ENCODE measurements at places on chromosomes 11 and 22.

DNA sequence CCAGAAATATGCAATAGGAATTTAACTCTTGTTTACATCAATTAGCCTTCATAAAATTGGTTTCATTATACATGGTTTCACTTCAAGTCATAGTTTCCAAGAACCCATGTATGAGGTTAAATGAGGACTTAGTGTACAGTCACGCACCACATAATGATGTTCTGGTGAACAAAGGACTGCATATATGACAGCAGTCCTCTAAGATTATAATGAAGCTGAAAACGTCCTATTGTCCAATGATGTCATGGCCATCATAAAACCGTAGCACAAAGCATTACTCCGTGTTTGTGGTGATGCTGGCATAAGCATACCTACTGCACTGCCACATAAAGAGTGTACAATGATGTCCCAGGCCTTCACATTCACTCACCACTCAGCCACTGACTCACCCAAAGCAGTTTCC lies 31.1 kb downstream of the SMCO4 start:
- no peak for DNase-seq

DNA sequence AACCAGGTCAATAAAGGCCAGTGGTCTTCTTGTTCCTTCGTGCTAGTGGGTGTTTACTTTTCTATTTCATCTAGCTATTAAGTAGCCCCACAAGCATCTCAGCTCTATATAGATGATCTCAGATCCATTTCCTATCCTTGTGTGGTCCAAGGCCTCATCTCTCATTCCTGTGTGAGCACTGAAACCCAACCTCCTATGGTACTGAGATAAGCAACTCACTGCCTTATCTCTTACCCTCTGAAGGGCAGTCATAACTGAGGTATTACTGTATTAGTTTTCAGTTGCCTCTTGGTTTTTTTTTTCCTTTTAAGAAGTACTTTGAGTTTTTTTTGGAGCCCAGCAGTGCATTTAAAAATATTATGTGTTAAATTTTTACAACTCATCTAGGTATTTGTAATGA lies 28.3 kb downstream of the ACER3 start:
- DNase-seq = peak; percentile 71

DNA sequence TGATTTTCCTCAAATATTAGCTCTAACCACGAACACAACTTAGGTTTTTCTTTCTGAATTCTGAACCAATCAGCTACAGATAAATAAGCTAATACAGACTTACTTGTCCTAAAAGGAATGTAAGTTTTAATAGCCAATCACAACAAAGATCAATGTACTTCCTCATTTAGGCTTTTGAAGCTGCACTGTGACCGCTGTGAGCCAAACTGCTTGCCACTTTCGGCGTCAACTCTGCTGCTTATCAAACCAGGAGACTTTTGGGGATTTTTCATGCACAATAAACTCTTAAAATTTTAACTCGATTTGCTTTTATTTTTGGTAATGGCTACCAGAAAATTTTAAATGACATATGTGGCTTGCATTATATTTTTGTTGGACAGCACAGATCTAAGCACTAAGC lies 92.5 kb downstream of the TMPRSS5 start:
- DNase-seq = no peak

DNA sequence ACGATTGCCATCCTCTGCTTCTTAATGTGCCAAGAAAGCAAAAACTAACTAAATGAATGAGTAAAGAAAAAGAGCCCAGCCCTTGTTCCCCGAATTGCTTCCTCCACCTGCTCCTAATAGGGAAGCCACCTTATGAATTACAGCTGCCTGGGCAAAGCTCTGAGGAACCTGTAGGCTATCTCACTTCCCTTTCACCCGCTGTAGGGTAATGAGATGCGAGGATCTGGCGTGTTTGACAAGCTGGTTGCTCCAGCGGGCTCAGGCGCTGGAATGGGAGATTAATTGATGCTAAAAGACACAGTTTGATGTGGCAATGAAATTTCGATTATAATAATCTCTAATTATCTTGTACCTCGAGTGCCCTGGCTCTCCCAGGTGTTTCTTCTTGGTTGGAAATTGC lies 256.4 kb downstream of the NTM start:
- DNase-seq = no peak

- peak; percentile 15 for DNase-seq
Observed at GRCh38 chr11:70155386-70155785, 47.7 kb upstream of the FADD start.

- no peak for DNase-seq
Observed at GRCh38 chr11:115480611-115481010, 23.6 kb downstream of the CADM1 start.

DNA sequence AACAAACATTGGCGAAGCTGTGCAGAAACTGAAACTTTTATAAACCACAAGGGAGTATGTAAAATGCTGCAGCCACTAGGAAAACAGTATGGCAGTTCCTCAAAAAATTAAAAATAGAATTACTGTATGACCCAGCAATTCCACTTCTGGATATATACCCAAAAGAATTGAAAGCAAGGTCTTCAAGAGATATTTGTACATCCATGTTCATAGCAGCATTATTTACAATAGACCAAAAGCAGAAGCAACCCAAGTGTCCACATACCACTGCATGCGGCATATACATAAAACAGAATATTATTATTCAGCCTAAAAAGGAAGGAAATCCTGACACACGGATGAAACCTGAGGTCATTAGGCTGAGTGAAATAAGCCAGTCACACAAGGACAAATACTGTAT lies 85.8 kb downstream of the RELT start:
- DNase-seq = no peak

DNA sequence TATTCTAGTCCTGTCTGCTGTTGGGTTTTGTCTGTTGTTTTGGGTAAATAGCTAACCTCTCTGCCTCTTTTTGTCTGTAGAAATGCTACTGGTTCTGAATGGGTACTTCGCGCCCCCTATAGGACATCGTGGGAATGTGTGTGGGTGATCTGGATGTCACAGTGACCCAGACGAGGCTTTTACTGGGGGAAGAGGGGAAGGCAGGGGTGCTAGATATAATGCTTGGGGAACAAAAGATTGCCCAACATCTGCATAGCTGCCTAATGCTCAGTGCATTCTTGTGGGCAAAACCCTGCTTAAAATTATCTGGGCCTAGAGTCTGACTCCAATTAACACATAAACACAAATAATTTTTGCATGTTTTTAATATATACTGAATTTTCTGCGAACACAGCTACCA lies 57.7 kb downstream of the BMAL1 start:
- DNase-seq = peak; percentile 57

- DNase-seq = no peak
Observed at GRCh38 chr11:19702620-19703019, 10.0 kb upstream of the NAV2 start.

DNA sequence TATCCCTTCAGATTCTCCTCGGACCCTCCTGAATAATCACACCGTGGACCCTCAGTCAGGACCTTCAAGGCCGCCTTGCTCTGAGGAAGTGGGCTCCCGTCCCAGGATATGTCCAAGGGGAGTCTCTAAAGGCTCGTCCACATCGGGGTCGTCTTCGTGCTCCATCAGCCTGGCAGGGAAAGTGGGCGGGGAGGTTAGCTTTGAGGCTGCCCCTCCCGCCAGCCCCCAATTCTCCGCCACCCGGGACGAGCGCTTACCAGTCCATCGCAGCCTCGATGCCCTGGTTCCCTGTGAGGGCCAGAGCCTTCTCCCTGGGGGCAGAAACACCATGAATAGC lies 472 bp downstream of the UBXN1 start:
- DNase-seq = no peak

GRCh38 chr22:45970705-45971407 lies 6.1 kb downstream of the WNT7B start:
- DNase-seq = peak; percentile 72

DNA sequence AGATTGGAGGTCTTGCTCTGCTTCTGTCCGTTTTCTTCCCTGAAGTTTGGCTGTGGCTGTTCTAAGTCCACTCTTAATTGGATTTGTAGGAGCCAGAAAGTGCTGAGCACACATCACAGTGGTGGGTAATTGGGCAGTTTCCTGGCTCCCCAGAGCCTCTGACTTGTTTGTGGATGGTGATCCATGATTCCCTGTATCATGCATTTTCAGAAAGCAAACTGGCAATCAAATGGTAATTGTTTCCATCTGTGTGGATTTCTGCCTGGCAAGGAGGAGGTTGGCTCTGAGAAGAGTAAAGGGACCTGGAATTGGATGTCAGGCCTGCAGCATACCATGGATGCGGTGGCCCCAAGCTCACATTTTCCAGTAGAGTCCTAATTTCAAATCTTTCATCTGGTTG lies 49.5 kb downstream of the PPFIBP2 start:
- DNase-seq = no peak

DNA sequence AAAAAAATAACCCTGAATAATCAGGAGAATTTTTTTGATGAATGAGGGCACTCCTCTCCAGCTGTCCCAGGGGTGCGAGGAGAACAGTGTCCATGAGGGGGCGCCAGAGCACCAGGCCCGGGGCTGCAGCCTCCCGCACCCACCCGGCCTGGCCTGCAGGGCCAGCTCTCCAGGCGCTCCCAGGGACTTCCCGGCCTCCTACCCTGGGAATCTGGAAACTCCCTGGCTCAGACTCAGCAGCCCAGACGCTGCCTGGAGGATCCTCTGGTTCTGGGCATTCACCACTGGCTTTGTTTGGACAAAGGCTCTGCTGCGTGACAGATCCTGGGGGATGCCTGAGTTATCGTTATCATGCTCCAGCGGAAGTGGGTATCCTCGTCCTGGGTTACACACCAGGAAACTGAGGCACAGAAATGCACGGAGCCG lies 31.0 kb downstream of the MCM5 start:
- peak; percentile 82 for DNase-seq

DNA sequence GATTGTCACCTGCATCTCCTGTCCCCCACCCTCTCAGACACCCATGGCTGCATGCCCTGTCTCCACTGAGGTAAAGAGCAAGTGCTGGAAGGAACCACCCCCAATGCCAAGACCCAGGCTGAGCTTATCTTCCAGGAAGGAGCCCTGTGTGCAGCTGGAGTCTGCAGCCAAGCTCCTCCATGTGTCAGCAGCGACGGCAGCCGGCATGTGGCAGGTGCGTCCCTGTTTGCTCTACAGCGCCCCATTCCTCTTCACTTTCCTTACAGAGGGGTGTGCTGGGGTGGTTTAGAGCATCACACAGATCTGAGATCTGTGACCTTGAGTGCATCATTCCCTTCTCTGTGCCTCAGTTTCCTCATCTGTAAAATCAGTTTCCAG lies 7.7 kb upstream of the MN1 start:
- DNase-seq = no peak

DNA sequence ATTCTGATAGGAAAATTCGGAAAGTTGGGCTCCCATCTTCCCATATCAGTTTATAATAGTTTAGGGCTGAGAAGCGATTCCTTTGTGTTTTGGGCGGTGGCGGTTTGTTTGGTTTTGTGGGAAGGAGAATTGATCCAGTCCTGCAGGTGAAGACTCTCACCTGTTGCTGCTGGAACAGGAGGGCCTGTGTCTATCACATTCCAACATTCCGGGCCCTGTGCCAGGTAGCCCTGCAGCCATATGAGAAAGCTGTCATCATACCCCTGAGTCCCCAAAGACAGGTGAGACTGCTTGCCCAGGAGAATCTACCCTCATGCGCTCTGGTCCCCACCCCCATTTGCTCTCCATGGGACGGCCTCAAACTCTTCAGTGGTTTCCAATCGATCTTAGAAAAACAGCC lies 62.1 kb downstream of the TRAF6 start:
- no peak for DNase-seq

DNA sequence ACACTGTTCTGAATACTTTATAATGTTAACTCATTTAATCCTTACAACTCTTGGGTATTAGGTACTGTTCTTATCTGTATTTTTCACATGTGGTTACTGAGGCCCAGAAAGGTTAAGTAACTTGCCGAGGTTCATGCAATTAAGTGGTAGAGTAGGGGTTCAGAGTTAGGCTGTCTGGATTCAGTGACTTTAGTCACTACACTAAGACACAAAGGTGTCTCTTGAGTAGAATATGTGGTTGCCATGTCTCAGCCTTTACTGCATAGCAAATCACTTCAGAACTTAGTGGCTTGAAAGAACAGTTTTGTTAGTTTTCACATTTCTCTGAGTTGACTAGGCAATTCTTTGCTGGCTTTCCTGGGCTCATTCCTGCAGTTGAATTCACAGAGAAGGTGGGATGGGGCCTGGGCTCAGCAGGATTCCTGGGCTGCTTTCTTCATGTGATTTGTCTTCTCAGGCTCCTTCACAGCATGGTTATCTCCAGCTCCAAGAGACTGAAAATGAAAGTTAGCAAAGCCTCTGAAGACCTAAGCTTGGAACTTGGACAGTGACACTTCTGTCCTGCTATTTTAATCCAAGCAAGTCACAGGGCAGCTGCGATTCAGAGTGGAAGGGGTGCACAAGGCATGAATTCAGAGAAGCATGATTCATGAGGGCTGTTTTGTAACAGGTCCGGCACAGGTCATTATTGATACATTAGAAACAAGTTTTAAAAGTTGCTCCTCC lies 68.3 kb downstream of the SPECC1L start:
- no peak for DNase-seq

DNA sequence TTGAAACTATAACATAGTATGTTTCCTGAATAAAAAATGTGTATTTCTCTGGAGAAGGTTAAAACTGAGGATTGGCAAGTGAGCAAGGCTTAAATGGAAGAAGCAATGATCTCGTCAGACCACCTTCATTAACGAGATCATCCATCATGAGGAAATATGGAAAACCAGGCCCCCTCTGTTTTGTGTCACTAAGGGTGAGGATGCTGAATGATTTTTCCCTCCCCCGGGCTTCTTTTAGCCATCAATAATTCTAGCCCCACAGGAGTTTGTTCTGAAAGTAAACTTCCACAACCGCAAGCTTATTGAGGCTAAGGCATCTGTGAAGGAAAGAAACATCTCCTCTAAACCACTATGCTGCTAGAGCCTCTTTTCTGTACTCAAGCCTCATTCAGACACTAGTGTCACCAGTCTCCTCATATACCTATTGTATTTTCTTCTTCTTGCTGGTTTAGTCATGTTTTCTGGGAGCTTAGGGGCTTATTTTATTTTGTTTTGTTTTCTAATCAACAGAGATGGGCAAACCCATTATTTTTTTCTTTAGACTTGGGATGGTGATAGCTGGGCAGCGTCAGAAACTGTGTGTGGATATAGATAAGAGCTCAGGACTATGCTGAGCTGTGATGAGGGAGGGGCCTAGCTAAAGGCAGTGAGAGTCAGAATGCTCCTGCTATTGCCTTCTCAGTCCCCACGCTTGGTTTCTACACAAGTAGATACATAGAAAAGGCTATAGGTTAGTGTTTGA lies 5.8 kb upstream of the HBE1 start:
- no peak for DNase-seq

DNA sequence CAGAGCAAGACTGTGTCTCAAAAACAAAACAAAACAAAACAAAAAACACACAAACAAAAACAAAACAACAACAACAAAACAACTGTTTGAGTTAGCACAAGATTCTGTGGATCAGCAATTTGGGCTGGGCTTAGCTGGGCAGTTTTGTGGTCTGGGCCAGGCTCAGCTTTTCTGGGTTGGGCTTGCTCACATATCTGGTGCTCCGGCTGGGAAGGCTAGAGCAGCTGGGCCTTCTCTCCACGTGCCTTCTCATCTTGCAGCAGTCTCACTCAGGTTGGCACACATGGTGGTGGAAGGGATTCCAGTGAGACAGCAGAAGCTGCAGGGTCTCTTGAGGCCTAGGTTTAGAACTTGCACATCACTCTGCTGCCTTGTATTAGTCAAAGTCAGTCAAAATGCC lies 35.7 kb downstream of the EIF3F start:
- peak; percentile 65 for DNase-seq

- no peak for DNase-seq
Observed at GRCh38 chr11:44150401-44150800, 54.9 kb downstream of the EXT2 start.

All from fibroblast of lung (primary cell).